ENCODE measurements at places on chromosomes 2 and 18.

DNA sequence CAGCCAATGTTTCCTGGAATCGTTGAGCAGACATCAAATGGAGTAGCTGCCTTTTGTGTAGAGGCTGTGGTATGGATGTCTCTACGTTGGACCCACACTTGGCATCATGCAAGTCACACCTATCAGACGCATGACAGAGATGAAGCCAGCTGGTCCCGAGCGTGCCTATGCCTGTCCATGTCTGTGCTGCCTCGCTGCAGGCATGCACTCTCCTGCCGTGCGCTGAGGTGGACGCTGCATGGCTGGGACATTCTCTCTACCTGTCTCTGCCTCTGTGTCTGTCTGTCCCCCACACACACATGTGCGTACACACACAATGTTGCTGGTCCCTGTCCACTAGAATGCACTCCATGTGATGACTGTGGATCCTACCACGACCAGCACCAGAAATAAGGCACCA lies 514.2 kb upstream of the MYT1L start:
- no peak for DNase-seq

GRCh38 chr2:197340591-197340990 lies 30.0 kb upstream of the ANKRD44 start:
- no peak for DNase-seq

GRCh38 chr2:172208791-172209325 lies 106.2 kb upstream of the DLX2 start:
- DNase-seq = no peak

DNA sequence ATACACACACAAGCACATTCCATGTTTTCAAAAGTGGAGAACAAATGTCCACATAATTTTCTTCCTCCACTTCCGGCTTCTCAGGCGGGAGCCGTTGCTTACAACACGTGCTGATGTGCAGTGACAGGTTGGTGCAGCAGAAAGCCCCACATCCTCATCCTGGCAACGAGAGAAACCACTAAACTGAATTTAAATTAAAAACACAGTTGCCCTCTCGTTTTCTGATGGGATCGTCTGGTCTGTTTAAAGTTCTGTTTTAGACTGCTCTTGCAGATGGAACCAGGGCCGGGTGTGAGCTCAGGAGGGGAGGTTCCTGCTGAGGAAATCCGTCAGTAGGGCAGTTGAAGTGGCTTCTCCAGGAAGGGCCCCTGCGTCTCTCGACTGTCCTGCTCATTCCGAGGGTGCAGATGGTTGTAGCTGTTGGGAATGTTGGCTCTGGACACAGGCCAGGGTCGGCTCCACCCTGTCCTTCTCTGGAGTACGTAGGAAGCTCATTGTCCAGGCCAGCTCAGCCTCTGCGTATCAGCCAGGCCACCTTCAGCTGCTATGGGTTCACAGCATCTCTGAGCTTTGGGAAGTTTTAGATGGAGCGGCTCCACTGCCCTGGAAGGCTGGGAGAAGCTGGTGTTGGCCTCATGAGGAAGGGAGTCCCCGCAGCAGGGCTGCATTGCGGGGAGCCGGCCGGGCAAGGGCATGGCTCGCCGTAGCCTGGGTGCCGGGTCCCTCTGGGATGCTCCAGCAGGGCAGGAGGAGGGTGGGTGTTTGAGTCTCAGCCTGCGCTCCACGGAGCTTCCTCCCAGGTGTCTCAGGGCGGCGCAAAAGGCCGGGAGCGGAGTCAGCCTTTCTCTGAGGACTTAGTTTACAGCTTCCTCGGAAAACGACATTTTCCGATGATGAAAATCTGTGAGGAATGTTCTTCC lies 58.3 kb downstream of the NFATC1 start:
- DNase-seq = no peak

GRCh38 chr18:34321066-34321465 lies 96.4 kb upstream of the NOL4 start:
- no peak for DNase-seq

DNA sequence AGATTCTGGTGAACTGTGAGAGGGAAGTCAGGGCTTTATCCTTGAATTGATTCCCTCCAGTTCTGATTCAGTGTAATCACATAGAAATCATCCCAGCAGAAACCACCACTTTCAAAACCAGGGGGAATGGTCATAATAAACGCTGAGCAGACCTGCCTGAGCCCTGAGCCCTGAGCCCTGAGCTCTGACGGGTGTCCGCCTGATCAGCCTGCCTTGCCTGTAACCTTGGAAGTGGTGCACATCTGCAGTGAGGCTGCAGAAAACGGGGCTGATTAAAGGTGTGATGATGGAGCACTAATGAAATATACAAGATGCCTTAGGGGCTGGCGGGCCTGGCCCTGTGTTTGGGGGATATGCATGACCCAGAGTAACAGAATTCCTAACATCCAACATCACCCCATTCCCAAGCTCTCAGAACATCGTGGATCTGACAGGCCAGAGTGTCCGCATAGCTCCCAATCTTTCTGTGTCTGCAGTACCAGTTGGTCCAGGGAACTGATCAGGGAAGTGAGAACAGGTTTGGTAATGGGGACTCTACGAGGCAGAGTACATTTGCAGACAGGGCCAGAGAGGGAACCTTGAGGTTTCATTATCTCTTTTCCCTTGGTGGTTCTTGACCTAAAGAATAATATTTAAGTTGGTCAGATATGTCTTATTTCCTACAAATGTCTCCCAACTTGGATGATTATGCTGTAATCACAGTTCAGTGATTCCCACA lies 37.8 kb downstream of the KCTD18 start:
- no peak for DNase-seq

- DNase-seq = no peak
Observed at GRCh38 chr2:173196080-173196479, 120.4 kb downstream of the MAP3K20 start.

- no peak for DNase-seq
Observed at GRCh38 chr2:65485839-65486238, 53.4 kb upstream of the SPRED2 start.

- no peak for DNase-seq
Observed at GRCh38 chr18:47752796-47753645, 177.4 kb downstream of the SMAD2 start.

DNA sequence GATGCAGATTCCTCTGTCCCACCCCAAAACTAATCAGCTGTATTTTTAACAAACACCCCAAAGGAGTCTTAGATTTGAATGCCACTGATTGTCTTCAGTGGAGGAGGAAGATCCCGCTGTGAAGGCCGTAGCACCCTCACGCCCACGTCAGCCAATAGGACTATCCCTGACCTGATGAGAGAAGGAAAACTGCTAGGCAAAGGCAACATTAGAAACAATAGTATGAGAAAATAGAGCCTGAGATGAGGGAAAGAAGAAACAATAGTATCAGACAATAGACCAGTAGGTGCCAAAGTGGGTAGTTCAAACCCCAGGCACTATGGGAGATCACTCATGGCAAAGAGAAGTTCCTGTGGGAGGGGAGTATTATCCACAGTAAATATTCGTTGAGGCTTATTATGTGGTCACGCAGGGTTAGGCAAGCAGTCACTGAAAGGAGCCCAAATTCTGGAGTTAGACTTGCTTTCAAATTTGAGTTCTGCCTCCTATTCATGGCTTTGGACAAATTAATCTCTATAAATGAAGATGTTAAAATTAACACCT lies 2.8 kb downstream of the PCBP1 start:
- no peak for DNase-seq

- no peak for DNase-seq
Observed at GRCh38 chr2:69210385-69210784, 176.6 kb downstream of the GFPT1 start.

DNA sequence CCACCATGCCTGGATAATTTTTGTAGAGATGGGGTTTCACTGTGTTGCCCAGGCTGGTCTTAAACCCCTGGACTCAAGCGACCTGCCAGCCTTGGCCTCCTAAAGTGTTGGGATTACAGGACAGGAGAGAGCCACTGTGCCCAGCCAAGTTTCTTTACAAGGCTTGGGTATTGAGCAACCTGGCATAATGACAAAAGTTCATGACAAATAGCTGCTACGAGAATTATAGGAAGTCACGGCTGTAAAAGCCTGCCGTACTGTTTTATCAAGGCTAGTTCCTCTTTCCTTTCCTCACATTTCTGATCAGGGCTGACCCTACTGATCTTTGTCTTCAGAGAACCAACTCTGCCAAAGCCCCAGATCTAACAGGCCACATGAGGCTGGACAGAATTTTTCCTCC lies 490.4 kb upstream of the SPRED2 start:
- DNase-seq = no peak

- no peak for DNase-seq
Observed at GRCh38 chr2:171319164-171319810, 114.5 kb downstream of the METTL8 start.

DNA sequence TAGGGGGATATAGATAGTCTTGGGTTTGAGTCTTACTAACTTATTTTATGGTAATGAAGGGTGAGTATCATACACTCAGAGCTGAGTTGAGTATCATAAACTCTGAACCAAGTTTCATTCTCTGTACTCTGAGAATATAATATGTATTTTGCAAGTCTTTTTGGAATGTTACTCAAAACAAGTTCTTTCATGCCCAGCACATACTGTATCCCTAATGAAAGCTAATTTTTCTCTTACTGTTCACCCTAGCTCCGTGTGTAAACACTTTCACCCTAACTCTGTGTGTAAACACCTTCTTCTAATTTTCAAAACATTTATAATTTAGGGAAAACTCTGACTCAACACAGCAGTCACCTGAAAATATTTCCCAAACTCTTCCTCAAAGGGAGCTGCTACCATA lies 29.7 kb upstream of the CHST9 start:
- DNase-seq = no peak

DNA sequence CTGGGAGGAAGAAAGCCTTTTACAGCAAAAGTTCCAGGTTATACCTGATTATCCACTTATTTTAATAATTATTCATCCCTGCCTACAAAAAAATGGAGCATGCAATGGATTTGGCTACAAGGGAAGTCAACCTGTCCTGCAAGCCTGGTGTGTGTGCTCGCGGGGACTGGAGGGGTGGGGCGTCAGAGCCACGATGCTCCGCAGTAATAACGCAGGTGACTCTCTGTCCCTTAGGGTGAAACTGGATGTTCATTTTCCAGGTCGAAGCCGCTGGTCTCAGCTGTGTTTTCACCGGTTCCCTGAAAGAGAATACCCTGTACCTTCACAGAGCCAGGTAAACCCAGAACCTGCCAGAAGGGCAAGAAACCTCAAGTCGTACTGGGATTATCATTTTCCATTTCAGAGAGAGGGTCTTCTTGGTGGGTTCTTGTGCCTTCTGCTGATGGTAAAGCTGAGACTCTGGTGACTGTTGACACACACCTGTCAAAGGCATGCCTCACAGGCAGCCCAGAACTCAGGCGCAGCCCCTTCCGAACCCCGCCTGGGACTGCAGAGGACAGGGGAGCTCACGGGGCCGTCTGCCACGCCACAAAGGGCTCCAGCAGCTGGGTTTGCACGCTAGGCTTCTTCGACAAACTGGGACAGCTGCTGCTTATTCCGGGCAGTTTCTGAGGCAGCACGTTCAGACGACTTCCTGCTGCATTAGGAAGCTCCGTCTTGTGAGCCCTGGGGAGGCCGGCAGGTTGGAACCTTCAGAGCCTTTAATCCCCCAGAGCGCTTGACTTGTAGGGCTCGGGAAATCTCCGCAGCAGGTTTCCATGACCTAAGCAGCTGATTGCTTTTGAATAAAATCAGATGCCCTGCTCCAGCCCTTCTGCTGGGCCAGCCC lies 58.6 kb downstream of the KCNG2 start:
- peak; percentile 66 for DNase-seq

- no peak for DNase-seq
Observed at GRCh38 chr18:62346333-62347088, 21.4 kb downstream of the TNFRSF11A start.

- DNase-seq = no peak
Observed at GRCh38 chr18:62839874-62840713, 124.8 kb downstream of the PHLPP1 start.

- DNase-seq = no peak
Observed at GRCh38 chr18:48563027-48563426, 24.2 kb downstream of the CTIF start.

DNA sequence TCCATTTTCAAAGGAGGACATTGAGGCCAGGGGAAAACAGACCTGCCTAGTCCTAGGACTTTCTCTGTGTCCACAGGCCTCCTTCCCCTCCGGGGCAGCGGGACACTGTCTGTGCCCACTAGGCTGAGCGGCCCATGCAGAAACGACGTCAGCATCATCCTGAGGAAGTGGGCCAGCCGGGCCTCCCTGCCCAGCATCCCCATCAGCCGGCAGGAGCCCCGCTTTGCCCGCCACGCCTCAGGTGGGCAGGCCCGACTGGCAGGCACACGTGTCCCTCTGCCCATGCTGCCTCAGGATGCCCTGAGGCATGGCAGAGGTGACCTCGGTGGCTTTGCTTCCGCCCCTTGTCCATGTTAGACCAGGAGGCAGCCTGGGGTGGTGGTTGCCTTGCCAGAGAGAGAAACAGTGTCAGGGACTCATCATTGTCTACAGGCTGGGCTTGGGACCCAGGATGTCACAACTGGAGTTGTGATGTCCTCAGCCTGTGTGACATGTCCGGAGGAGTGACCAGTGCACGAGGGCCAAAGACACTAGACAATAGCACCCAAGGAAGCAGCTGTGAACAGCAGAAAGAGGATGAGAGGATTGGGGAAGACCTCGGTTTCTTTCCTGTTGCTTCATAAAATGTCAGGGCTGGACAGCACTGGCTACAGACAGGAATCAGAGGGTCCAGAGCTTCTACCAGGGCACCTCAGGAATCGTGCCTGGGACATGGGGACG lies 36.8 kb downstream of the TOGARAM2 start:
- no peak for DNase-seq

DNA sequence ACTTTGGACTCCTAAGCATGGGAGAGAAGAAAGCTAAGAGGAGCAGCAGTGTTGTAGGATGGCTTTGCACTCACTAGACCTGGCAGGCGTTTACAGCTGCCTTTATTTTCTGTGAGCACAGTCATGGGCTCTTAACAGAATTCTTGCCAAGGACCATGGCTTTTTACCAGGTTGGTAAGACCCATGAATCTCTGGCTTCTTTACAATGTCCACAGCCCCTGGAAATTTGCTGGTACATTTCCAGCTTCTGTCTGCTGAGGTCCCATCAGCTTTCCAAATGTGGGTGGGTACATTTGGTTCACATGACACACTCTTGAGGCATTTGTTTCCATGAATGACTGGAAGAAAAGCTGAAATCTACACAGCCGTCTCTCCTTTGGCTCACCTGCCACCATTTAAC lies 162.7 kb downstream of the PPP1R1C start:
- DNase-seq = no peak

- no peak for DNase-seq
Observed at GRCh38 chr18:39761273-39761672, 2193.8 kb upstream of the PIK3C3 start.

- DNase-seq = no peak
Observed at GRCh38 chr2:26914659-26915310, 55.7 kb upstream of the MAPRE3 start.

Data from ecto neural progenitor cell (in vitro differentiated cells).